ENCODE measurements at places on chromosomes 3 and 15.

- no peak for DNase-seq
These were observed 357.2 kb downstream of the GABRG3 start for GRCh38 chr15:27328186-27328585.

GRCh38 chr3:170356596-170357175, 829 bp upstream of the SKIL start:
- peak; percentile 83 for DNase-seq

- DNase-seq: no peak
These were observed 132.2 kb downstream of the SRGAP3 start for GRCh38 chr3:9117220-9117619.

DNA sequence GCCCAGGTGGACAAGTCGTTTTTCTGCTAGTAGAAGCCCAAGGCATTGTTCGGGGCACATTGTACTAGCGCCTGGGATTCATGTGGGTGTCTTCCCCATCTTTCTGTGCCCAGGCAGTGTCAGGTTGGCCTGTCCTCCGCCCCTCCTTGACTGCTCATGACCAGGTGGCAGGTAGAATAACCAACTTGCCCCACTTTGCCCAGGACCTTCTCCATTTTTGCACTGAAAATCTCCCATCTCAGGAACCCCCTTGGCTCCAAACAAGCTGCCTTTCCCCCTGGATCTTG, 33.9 kb downstream of the PLA2G4D start:
- DNase-seq: no peak

GRCh38 chr15:65583701-65584100, 27.2 kb downstream of the INTS14 start:
- peak; percentile 61 for DNase-seq

DNA sequence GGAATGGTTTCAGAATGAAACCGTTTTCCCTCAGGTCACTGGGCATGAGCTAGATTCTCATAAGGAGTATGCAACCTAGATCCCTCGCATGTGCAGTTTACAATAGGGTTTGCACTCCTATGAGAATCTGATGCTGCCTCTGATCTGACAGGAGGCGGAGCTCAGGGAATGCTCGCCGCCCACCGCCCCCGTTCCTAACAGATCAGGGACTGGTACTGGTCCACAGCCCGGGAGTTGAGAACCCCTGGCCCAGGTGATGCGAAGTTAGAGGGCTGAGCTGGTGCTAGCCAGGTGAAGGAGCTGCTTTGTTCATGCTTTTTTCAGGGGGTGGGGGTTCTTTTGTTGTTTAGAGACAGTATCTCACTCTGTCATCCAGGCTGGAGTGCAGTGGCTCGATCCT, 15.5 kb upstream of the PLXNA1 start:
- no peak for DNase-seq

DNA sequence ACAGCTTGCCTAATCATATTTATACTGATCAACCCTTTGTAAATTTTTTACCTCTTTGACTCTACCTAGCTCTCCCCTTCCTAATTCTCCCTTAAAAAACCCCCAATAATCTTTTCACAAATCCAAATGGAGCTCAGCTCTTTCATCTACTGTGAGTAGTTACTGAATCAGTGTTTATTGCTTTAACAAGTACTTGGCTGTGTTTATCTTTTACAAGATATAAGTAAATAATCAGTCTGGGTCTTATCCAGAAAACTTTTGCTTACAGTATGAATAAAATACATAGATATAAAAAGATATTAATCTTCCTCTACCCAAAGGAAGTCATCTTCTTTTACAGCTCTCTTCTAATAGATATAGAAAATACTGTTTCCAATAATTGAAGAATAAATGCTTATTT, 366.4 kb downstream of the RAP2B start:
- no peak for DNase-seq

DNA sequence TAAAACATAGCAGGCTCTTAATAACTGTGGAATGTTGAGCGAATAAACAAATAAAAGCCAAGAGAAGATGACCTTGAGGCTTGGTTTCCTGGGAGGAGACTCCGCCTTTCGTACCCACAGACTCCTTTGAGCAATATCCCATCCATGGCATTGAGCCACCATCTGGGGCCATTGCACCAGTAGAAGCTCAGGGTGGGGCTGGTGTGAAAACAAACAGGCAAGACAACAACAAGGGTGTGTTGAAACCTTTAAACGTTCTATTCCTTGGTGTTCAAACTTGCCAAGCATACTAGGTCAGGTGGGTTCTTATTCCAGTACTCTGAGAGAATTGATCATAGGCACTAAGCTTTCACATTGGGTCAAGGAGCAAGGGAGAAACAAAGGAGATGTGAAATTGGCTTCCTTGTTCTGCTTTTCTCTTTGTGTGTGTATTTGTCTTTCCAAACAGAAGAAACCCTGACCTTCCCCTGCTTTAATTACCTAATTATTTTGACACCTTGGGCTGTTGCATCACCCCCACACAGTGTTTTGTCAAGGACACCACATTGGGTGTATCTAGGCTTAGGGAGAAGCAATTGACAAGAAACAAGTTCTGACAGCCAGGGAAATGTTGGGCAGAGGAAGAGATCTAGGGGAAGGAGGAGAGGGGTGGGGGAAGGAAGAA, 105.1 kb upstream of the BCL6 start:
- no peak for DNase-seq

- peak; percentile 66 for DNase-seq
These were observed 50.3 kb downstream of the LHFPL4 start for GRCh38 chr3:9503283-9503682.

DNA sequence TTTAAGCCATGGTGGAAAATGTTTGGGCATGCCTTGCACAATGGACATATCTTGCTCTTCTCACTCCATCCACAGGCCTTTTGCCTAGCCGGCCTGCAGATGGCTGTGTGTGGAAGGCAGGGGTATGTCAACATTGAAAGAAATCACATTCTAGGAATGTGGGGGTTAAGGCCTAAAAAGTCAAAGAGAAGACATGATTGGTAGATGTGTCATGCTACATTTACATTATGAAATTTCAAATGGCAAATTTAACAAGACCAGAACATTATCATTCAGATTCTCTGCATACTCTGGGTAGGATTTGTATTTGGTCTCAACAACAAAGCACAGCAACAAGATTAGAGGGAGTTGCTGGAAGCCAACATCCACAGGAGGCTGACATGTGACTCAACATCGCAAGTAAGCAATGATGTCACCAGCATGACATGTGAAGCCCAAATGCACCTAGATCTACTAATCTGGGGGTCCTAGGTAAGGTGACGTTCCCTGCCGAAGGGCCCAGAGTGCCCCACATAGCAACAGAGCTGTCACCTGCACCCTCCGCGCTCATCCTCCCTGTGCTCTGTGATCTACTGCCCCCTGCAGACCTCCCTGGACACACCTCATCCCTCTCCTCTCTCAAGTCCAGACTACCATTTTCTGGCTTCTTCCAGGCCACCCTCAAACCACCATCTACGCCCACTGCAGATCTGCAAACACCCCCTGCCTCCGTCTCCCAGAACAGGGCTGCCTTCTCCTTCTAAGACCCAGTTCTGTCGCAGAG, 39.4 kb downstream of the CLDN18 start:
- DNase-seq: peak; percentile 62

GRCh38 chr3:190166948-190167347, 46.3 kb upstream of the P3H2 start:
- DNase-seq: no peak

DNA sequence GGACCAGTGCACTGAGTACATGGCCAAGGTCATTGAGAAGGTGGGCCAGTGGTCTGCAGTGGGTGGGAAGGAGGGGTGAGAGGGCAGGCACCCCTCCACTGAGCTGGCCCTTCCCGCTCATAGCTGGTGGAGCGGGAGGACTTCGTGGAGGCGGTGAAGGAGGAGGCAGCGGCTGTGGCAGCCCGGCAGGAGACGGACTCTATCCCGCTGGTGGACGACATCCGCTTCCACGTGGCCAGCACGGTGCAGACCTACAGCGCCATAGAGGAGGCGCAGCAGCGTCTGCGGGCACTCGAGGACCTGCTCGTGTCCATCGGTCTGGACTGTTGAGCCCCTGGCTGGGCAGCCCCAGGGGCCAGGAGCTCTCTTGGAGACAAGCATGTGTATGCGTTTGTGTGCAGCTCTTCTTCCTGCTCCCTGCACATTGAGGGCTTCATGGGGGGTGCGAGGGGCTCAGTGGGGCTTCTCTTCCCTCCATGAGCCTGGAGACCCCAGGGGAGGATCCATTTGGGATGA, 7.5 kb downstream of the ABTB1 start:
- DNase-seq: no peak

DNA sequence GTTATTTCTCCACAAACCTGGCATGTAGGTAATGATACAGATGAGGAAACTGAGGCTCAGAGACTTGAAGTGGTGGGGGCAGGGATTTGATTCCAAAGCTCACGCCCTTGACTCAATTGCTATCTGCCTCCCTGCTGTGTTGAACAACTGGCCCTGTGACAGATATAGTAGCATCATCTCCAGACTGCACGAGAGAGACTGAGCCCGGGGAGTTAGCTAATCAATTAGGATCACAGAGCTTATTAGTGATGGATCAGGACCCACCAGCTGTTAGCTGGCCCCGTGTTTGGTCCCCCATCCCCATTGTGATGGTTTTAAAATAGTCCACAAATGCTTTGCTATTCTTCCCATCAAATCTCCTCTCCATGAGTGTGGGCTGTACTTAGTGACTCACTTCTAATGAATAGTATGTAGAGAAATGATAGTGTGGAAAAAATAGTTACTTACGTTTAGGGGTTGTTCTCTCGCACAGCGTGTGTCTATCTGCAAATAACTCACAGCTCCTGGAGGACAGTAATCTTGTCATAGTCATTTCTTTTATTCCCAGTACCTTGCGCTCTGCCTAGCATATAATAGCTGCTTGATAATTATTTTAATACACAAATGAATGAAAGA, 74.4 kb upstream of the KLF13 start:
- peak; percentile 21 for DNase-seq

DNA sequence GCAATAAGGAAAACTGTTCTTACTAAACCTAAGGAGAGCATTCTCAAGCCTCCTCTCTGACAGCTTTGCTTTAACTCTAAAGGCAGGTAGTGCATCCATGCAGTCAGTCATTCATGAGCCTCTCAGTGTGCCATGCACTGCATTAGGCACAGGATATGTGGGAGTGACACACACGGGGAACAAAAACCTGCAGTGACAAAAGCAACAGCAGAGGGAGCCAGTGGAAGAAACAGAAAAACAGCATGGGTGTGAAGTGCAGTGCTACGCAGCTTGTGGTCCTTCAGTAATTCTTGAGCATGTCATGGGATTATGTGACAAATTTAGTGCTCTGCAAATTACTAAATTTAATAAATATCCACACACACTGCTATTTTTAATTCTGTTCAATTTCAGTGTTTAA, 230.7 kb downstream of the BBX start:
- DNase-seq: peak; percentile 37

- no peak for DNase-seq
These were observed 32.2 kb downstream of the LIPC start for GRCh38 chr15:58463815-58464650.

- DNase-seq: no peak
These were observed 234.0 kb downstream of the PLCL2 start for GRCh38 chr3:17118771-17119170.

- DNase-seq: no peak
These were observed 9.0 kb upstream of the CD47 start for GRCh38 chr3:108099679-108100428.

- DNase-seq: no peak
These were observed 197.7 kb downstream of the LSAMP start for GRCh38 chr3:116247605-116248004.

DNA sequence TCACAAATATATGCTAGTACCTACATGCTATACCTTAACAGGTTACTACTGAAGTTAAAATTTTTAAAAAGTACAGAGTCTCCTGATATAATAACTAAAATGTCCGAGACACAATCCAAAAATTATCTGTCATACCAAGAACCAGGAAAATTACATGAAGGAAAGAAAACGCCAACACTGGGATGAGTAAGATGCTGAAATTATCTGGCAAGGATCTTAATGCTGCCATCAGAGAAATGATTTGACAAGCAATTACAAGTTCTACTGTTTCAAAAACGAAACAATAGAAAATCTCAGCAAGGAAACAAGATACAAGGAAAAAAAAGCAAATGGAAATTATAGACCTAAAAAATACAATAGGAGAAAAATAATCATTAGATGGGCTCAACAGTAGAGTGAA, 92.5 kb downstream of the UBE3A start:
- no peak for DNase-seq

DNA sequence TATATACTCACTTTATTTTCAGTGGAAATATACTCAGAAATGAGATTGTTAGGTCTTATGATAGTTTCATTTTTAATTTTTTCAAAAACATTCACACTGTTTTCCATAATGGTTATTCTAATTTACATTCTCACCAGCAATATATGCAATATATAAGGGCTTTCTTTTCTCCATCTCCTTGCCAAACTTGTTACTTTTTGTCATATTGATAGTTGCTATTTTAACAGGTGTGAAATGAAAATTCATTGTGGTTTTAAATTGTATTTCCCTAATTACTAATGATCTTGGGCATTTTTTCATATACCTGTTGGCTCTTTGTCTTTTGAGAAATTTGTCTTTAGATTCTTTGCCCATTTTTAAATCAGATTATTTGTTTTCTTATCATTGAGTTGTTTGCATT, 325.2 kb downstream of the DIPK2A start:
- no peak for DNase-seq

GRCh38 chr15:22257047-22258008, 177.0 kb downstream of the OR4M2 start:
- no peak for DNase-seq

- DNase-seq: no peak
These were observed 10.6 kb upstream of the STT3B start for GRCh38 chr3:31522152-31522551.

DNA sequence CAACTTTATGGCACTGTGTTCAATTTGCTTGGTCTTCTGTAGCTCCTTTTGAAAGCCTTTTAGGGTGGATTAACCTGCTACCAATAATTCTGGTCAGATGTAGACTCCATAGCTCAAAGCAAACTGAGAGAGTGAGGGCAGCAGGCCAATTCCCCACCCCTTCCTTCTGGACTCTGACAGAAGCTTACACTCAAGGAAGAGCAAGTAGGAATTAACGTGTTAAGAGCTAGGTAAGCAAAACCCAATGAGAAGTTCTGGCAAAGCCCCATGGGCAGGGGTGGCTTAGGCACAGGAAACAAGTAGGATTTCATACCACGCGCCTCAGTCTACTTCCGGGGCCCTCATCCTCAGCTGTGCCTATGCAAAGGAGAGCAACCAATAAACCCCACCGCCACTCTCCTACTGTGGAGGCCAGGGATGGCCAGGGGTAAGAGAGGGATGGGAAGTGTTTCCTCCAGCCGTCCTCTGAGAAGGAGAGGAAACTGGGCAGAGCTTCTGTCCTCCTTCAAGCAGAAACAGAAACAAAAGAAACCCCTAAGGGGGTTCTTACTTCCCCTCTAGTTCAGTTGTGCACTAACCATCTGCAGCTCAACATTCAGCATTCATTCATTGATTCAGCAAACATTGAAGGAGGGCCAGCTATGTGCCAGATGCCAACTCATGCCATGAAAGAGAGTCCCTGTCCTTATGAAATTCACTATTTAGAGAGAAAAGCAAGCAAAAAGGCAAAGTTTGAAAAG, 12.6 kb downstream of the CCR5 start:
- DNase-seq: no peak
